HFFc6 (cell line): ENCODE measurements at places on chromosomes 5 and 9.

DNA sequence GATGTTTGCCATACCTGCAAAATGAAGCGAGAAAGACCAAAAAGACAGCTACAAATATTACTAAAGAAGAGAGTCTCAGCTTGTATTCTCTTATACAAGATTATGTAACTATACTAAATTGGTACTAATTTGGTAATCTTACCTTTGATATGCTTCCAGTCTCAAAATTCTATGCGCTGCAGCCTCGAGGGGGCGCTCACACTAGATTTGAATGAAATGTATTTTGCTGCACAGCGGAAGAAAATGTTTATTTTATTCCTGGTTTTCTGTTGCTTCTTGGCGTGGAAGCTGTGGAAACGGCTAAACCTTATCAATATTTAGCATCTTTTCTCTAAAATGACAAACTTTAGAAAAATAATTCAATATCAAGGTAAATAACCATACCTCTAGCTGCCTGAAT is 267.0 kb upstream of the NUDT12 start:
- DNase-seq: no peak

DNA sequence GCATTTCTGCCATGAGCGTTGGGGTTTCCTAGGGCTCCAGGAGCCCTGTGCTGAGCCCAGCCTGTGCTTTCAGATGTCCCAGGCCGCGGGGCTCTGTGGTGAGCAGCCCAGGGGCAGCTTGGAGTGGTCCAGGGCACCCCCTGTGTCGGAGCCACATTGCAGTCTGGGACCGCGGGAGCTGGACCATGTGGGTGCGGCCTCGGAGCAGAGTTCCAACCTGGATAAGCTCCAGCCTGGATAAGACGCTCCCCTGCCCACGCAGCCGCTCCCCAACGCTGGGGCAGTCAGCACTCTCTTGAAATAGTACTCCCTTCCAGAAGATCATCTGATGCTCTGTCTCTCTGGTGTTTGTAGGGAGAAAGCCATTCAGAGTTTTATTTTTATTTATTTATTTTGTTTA is 111.1 kb downstream of the WNK2 start:
- DNase-seq: no peak

DNA sequence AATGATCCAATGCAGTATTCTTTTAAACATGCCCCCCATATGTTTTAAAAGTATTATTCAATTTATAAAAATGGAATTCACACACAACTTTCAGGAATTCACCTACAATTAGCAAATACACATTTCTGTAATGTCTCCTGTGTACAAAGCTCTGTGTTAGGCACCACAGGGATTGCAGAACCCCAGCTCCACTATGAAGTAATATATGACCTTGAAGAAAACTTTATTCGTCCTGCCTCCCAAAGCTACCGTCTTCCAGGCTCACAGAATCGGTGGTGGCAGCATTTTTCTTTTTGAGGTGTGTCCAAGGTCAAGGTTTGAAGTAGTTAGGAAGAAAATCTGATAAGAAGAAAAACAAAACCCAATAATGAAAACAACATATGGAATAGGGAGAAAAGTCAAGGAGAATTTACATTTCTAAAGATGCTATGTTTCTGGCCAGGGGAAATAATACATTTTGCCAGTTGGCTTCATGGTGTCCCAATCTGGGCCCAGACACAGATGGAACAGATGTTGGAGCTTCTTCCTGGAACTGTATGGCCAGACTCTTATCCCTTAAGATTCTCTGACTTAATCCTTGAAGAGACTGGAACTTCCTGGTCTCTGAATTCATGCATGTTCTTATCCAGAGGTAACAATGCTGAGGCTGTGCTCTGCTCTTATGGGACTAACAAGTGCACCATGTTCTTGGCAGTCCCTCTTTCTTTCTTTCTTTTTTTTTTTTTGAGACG is 22.0 kb upstream of the LVRN start:
- DNase-seq: no peak

DNA sequence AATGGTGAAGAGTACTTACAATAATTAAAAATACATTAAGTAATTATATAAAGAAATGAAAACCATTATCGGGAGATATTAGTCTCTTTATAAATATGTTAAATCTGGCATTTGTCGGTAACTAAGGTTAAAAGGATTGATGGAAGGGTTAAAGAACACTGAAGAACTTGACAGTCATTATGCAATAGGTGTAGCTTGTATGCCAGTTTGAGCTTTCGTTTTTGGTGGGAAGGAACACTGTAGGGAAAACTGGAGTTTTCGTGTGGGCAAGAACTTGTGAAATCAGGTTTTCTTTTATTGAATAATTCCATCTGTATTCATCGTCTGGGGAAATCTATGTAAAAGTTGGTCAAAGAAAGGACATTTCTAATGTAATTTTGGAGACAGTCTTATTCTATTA is 142.3 kb downstream of the DMRTA1 start:
- DNase-seq: no peak

DNA sequence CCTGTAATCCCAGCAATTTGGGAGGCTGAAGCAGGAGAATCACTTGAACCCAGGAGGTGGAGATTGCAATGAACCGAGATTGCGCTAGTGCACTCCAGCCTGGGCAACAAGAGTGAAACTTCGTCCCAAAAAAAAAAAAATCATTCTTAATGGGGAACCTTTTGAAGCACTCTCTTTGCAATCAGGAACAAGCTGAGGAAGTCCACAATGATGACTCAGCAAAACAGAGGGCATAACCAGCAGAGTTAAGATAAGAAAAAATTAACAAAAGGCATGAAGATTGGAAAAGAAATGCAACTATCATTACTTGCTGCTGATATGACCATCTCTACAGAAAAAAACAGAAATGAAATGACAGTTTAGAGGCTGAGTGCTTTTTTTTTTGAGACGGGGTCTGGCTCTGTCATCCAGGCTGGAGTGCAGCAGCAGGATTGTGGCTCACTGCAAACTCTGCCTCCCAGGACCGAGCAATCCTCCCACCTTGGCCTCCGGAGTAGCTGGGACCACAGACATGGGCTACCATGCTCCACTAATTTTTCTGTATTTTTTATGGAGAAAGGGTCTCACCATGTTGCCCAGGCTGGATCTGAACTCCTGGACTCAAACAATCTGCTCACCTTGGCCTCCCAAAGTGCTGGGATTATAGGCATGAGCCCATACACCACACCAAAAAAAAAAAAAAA is 88.0 kb downstream of the FNBP1 start:
- no peak for DNase-seq

GRCh38 chr9:108588246-108588645 is 267.5 kb downstream of the ACTL7B start:
- DNase-seq: no peak

DNA sequence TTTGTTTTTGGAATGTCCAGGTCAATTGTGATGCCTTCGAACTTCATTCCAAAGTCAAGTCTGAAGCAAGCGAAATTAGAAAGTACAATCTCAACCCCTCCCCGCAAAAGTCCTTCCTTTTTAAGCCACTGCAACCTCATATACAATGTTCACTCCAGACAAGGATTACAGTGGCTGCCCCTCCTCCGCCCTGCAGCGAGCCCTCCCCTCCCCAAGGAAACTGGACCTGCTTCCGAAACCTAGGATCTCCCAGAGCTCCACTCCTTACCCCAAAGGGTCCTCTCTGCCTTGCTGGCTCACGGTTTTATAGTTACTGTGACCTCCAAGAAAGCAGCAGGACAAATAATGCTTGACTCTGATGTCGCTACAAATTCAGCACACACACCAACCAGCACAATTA is 10.4 kb downstream of the LRRC14B start:
- no peak for DNase-seq

- peak; percentile 86 for DNase-seq
Observed at GRCh38 chr9:94870793-94871558, 144.5 kb downstream of the AOPEP start.

DNA sequence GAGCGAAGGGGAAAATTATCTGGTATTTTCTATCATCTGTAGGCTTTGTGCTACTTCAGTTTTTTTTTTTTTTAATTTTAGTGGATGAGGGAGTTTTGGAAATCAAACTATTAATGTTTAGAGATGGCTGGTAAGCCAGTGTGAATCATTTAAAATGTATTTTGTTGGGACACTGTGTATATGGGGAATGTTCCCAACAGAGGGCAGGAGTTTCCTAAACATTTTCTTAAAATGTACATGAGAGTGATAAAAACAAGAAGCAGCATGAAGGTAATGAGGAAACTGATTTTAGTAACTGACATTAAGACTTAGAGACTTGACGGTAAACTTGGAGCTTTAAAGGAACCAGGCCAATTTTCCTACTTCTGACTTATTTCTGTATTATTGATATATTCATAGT is 68.2 kb upstream of the ITGA2 start:
- peak; percentile 23 for DNase-seq

GRCh38 chr5:154178661-154179060 is 11.9 kb upstream of the GALNT10 start:
- DNase-seq: no peak

DNA sequence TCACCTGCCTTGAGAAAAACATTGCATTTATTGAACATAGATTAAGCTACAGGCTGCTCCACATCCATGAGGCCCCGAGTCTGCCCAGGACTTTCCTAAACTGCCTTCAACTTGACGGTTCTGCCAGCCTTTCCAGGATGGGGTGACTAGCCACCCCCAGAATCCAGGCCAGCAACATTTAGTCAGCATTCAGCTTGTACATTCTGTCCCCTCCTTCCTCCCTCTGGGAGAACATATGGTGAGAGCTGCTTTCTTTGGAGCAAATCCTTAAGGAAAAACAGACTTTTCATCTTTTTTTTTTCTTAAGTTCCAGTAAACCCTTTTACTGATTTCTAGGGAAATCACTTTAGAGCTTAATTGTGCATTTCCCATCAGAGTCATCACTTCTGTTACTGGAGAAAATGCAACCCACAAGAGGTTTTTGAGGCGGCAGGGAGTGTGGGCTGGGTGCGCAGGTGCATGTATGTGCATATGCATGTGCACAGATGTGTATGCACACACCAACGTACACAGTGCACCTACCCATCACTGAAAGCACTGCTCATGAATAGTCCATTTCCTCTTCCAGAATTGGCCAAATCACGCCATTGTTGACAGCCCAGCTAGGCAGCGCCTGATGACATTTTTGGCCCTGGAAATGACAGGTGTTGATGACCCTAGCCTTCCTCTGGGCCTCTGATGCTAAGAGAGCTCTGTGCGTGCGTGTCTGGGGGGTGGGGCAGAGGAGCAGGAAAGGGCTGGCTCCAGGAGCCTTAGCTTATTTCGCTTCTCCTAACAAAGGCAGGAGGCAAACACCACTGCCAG is 145.6 kb downstream of the HSD17B3 start:
- DNase-seq: no peak

- DNase-seq: no peak
Observed at GRCh38 chr5:17374973-17375742, 122.9 kb upstream of the TAF11L2 start.

DNA sequence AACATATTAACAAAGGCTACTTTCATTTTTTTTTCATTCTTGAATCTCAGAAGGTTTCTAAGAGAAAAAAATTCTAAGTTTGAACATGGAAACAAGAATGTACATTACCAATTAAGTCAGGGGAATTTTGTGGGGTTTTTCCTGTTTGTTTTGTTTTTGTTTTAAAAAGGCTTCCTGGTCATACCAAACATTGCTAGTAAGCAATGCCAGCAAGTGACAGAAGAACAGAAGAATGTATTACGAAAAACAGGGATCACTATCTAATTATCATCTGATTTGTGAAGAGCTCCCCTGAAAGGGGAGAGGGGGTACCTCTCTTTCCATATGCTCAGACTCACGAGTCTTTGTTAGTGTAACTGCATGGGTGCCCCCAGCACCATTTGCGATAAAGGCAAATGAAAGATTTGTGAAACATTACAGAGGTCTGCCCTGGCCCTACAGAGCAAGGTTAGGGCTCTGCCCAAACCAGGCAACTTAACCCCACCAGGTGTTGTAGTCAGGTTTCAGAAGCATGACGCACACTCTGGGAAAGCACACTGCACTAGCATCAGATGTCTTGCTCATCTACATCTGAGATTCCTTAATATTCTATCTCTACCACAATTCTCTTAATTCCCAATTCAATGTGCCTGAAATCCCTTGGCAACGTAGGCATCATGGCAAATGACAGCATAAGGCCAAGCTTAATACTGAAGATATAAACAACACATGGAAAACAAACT is 268.2 kb downstream of the MLLT3 start:
- DNase-seq: peak; percentile 55

DNA sequence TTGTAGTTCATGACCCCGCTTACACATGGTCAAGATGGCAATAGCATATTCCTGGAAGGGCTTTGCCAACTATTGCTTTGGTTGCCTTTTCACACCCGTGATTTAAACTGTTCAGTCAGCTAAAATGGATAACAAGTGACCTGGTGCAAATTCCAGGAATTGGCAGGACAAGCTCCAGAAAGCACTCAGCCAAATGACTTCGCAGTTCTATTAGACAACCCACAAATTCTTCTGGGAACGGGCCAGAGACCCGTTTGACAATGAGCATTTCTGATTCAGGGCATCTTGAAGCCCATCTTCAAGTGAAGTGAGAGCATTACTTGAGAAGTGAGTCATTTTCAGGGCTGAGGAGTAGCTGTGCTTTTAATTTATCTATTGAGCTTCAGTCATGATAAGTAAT is 165.0 kb downstream of the DROSHA start:
- DNase-seq: peak; percentile 43

DNA sequence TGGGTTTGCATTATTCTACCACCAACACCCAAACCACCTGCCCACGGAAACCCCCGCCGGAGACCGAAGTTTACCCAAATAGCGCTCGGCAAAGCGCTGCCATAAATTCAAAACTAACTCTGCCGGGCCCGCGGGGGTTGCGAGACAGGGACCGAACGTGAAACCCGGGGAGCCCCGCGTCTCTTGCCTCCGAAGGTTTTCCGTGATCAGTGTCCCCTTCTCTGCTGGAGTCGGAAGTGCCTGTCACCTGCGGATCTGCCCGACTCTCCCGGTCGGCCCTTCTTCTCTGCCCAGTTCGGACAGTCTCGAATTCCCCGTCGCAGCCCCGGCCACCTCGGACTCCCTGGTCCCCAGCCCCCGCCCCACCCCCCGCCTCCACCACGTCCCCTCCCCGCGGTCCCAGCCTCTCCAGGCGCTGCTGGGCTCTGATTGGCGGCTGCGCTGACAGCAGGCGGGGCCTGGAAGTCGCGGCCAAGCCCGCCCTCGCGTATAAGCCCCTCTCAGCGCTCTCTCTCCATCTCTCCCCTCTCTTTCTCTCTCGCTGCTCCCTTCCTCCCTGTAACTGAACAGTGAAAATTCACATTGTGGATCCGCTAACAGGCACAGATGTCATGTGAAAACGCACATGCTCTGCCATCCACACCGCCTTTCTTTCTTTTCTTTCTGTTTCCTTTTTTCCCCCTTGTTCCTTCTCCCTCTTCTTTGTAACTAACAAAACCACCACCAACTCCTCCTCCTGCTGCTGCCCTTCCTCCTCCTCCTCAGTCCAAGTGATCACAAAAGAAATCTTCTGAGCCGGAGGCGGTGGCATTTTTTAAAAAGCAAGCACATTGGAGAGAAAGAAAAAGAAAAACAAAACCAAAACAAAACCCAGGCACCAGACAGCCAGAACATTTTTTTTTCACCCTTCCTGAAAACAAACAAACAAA is at the start of gene RORB:
TSS of gene RORB (plus strand) at position 517 of the 929 bp plus-strand sequence. CDS start 642 bp downstream, outside the sequence.
- DNase-seq: no peak
